ENCODE measurements at places on chromosomes 1 and 21. TPM values are rescaled to one million over a fixed set of nuclear protein-coding genes. Genes with fewer than 3 reads are reported as not detected.

DNA sequence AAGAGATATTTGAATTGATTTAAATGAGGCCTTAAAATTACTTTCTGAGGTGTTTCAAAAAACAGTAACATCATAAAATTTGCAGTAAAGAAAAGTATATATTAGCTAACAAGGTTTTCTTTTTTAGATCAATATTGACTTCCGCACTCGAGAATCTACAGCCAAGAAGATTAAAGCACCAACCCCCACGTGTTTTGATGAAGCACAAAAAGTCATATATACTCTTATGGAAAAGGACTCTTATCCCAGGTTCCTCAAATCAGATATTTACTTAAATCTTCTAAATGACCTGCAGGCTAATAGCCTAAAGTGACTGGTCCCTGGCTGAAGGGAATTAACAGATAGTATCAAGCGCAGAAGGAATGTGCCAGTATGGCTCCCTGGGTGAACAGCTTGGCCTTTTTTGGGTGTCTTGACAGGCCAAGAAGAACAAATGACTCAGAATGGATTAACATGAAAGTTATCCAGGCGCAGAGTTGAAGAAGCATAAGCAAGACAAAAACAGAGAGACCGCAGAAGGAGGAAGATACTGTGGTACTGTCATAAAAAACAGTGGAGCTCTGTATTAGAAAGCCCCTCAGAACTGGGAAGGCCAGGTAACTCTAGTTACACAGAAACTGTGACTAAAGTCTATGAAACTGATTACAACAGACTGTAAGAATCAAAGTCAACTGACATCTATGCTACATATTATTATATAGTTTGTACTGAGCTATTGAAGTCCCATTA is 3.6 kb downstream of the RGS1 start:
- DNase-seq, result no peak

DNA sequence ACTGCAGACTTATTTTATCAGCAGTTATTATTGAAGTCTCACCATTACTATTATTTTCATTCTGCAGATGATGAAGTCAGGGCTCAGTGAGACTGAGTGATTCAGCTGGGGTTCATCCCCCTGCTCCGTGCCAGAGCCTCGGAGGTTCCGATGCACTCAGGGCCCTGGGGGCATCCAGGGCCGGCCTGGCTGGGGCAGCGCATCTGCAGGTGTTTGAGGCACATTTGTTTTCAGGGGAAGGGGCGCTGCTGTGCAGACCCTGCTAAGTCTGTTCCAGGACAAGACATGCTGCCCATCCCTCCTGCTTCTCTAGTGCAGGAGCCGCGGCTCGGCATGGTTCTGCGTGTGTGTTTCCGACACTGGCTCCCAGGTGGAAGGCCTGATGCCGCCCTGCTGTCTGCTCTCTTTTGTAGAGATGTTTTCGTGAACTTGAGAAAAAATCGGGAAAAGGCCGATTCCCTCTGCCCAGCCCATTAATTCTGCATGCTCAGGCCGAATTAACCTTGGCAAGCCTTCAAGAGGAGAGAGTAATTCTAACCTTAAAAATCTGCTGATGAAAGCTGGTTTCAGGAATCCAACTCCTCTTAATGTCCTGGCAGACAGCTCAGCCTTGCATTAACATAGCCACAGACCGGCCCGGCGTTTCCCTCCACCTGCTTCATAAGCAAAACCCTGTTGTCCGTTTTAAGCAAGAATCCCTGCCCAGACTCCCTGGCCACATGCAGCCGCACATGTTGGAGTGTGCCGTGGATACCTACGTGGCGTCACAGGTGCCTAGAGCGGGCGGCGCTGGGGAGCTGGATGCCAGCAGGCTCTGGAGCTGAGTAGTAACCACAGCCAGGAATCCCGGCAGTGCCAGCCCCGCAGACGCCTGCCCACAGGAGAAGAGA is 316.0 kb upstream of the VAMP3 start:
- DNase-seq, result no peak

- no peak for DNase-seq
Measured at GRCh38 chr1:179984942-179985341, 30.3 kb downstream of the CEP350 start.

DNA sequence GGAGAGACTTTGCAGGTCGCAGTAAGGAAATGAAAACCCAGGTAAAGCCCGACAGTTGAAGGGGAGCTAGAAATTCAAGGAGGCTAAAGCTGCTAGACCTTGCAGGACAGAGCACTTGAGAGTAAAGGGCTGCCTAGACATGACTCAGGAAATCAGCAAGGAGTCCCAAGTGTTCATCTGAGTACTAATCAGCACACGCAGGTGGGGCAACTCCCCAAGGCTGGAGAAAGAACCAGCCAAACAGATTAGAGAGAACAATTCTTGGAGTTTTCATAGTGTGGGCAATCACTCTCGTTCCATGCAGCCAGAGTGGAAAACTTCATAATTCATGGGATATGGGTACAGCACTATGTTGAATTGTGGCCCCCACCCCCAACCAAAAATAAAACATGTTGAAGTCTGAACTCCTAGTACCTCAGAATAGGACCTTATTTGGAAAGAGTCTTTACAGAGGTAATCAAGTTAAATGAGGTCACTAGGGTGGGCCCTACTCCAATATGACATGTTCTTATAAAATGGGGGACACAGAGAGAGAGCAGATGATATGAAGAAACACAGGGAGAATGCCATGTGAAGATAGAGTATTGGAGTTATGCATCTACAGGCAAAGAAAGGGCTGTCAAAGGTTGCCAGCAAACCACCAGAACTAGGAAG is 28.0 kb downstream of the SYDE2 start:
- no peak for DNase-seq

GRCh38 chr1:218537122-218537913 is 192.2 kb downstream of the TGFB2 start:
- DNase-seq, result no peak

- DNase-seq, result no peak
Measured at GRCh38 chr1:205677167-205677566, 3.1 kb downstream of the SLC45A3 start.

The TRIM63 gene
- total RNA-seq, result 4.1 TPM

The SH3BGR gene
- 31.6 TPM for total RNA-seq

The OR2T35 gene
- not detected for total RNA-seq

The HPCA gene
- total RNA-seq, result not detected
